Germinal center (tissue), 1 donor: ENCODE measurements at places on chromosomes 13 and 19.

DNA sequence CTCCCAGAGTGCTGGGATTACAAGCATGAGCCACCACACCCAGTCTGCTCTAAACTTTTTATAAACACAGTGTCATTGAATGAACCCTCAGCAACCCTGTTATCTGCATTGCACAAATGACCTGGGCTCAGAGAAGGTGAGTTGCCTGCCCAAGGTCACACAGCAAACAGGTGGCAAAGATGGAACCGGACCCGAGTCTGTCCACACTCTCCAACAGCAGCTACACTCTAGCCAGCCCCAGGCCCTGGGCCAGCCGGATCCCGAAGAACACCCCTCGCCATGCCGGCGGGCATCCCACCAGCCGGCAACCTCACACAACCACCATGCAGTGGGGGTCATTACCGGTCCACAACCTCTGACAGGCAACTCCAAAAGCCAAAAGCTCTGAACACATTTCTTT, 14.5 kb downstream of the ERCC2 start:
- DNase-seq: no peak

GRCh38 chr13:36772853-36773252, 46.2 kb upstream of the RFXAP start:
- DNase-seq: no peak

- no peak for DNase-seq
These were observed 31.2 kb downstream of the C1QTNF9 start for GRCh38 chr13:24340608-24340955.

- DNase-seq: no peak
These were observed at the start of gene OR10H3 for GRCh38 chr19:15737722-15738121. Gene OR10H3, plus strand, starts transcription at chr19:15737985. Its CDS starts 3,408 bp downstream, at chr19:15741393.

DNA sequence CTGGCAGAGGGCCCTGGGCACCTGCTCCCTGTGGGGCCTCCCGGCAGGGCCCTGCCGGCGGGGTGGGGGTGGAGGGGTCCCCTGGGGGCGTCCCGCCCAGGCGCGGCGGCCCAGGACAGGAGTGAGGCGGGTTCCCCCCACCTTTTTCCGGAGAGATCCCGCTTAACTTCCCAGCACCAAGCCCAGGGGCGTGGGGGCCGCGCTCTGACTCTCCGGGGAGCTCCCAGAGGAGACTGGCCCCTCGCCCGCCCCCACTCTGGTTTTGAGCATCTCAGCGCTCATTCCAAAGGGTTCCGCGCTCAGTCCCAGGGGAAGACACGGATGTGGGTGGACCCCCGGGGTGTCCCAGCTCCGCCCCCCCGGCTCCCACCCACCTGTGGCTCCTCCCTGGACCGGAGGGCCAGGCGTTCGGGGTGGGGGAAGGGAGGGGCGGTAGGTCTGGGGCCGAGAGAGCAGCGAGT, 476 bp downstream of the C2CD4C start:
- DNase-seq: no peak

- peak; percentile 36 for DNase-seq
These were observed 420 bp downstream of the ECH1 start for GRCh38 chr19:38831142-38831605.

GRCh38 chr13:22372261-22372660, 701.4 kb downstream of the FGF9 start:
- DNase-seq: no peak

DNA sequence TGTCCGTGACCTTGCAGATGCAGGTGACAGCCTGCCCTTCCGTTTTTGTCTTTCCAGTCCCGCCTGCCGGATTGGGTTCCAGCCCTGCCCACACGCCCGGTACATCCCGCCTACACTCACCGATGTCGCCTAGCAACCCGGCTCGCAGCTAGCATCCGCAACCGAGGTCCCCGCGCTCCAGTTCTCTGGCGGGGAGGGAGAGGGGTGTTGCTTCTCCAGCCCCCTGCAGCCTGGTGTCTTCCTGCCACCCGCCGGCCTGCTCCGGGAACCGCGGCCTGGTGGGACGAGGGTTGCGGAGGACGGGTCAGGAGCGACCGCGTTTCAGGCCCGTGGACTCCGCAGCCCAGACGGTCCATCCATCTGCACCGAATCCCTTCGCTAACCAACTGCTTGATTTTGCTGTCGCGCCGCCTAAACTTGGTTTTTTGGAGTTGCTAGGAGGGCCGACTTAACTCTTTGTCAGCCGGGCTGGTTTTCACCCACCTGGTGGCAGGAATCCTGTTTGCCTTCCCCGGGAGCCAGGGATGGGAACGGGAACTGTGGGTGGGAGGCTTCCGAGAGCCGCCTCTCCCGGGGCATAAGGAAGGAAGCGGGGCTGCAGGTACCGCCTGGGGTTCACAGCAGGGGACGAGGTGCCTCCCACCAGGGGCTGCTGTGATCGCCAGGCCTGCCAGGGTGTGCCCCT, 15.4 kb upstream of the MATK start:
- DNase-seq: no peak

DNA sequence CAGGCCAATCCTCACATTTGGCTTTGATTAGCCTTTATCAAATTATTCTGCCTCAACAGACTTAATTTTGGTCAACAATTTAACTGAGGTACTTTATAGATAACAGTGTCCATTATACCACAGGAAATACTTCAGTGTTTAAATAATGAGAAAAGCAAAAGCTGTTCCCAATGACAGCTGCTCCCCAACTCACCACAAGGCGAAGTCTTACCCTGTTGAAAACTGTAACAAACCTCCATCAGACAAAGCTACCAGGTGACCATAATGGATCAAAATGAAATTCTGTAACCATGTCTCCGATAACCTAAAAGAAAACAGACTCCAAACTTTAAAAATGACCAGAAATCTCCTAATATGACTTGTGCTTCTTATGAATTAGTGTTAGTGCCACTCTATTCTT, 50.3 kb downstream of the ZNF44 start:
- no peak for DNase-seq

GRCh38 chr19:44723299-44723951, 24.5 kb downstream of the CEACAM16 start:
- DNase-seq: no peak

- no peak for DNase-seq
These were observed 8.3 kb downstream of the PRAM1 start for GRCh38 chr19:8494158-8494557.

DNA sequence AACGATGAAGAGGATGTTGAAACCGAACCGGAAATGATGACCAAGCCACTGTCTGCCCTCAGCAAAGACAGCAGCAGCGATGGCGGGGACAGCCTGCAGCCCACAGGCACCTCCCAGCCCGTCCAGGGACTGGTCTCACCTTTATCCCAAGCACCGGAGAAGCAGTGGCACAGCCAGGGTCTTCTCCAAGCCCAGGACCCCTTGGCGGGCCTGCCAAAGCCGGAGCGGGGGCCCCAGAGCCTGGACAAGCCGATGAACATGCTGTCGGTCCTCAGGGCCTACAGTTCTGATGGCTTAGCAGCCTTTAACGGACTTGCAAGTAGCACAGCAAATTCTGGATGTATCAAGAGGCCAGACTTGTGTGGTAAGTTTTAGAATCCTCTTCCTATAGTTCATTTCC, 177.0 kb downstream of the ZNF536 start:
- no peak for DNase-seq

GRCh38 chr13:34356686-34357434, 538.9 kb downstream of the RFC3 start:
- DNase-seq: no peak

DNA sequence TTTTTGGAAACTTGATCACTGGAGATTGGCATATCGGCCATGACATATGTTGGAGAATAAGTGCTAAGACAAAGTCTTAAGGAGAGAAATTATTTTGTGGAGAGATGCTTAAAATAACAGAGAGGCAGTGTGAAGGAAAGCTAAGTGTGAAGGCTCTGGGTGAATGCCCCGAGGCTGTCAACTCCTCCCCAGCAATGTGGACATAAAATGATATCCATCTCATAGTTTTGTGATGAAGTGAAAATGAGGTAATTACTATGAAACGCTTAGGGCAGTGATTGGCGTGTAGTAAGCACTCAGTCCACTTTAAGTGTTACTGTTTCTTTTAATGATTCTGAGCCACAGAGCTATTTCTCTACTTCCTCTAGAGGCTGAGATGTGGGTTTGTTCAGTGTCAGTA, 195.8 kb upstream of the KLF12 start:
- DNase-seq: no peak

- DNase-seq: peak; percentile 28
These were observed 6.2 kb downstream of the TLE6 start for GRCh38 chr19:2983351-2984214.

DNA sequence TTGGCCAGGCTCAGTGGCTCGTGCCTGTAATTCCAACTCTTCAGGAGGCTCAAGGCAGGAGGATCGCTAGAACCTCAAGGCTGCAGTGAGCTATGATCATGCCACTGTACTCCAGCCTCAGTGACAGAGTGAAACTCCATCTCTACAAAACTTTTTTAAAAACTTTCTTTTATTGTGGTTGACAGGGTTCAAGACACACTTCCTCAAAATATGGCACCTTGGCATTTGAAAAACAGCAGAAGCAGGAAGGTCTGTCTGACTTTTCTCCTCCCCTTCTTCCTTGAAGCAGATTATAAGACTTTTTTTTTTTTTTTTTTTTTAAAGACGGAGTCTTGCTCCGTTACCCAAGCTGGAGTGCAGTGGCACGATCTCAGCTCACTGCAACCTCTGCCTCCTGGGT, 100.3 kb downstream of the TM9SF2 start:
- no peak for DNase-seq

DNA sequence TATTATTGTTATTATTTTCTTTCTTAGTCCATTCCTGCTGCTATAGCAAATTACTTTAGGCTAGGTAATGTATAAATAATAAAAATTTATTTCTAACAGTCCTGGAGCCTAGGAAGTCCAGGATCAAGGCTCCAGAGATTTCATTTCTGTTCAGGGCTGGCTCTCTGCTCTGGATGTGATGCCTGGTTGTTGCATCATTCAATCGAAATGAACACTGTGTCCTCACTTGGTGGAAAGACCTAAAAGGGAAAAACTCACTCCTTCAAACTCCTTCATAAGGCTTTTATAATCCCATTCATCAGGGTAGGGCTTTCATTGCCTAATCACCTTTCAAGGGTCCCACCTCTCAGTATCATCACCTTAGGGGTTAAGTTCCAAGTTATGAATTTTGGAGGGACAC, 395.0 kb downstream of the EFNB2 start:
- DNase-seq: no peak

DNA sequence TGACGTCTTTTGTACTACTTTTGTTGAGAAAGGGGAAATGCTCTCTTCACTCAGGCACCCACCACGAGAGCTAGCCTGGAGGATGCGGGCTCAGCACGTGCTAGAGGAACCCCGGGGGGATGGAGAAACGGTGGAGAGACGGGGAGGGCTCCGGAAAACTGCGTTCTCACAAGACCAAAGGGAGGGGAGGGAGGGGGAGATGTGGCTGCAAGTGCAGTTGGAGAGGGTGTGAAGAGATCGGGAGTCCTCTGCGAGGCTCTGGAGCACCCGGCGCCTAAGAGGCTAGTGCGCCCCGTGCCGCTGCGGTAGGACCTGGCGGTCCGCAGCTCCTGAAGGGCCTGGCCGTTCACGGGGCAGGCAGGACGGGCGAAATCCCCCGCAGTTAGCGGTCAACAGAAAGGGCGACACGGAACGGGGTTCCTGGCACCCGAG, 43.4 kb upstream of the XPO4 start:
- DNase-seq: no peak

DNA sequence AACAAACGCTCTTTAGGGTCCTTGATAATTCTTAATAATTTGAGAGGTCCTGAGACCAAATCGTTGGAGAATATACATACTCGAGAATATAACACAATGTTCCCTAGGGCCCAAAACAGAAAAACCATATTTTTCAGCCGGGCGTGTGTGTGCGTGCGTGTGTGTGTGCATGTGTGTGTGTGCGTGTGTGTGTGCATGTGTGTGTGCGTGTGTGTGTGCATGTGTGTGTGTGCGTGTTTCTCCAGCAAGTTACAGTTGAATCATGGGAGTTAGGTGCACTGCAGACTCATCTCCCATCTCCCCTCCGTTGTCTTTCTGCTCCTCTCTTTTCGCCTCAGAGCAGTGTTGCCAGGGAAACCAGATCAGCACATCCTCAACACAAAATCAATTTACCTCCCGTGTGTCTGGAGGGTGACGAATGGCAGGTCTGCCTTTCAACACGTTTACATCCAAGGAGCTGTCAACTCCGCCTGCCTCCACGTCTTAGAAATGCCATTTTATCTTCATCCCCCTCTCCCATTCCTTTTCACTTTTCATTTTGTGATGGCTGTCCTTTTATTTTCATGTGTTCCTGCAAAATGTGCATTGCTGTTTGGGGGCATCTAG, 8.3 kb upstream of the PNMA8B start:
- no peak for DNase-seq

DNA sequence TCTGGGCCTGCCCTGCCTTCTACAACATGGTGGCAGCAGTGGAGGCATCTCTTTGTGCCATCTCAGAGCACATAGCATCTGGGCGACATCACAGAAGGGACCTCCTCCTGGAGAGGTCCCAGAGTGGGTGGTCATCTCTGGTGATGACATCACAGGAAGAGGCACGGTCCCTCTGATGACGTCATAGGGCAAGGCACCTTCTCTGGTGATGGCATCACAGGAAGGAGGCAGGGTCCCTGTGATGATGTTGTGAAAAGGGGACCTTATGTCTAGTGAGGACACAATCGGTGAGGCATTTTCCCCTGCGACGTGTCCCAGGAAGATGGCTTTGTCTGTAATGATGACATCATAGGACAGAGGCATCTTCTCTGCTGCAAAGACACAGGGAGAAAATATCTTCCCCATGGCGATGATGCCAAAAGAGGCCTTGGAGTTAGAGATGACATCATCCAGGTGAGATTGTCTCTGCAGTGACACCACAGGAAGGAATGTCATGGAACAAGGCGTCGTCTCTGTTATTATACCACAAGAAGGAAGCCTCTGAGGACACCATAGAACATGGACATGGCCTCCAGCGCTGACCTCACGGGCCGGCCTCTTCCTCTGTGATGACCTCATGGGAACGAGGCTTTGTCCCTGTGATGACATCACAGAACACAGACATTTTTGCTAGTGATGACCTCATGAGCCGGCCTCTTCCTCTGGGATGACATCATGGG, 10.7 kb downstream of the SHISA7 start:
- no peak for DNase-seq

DNA sequence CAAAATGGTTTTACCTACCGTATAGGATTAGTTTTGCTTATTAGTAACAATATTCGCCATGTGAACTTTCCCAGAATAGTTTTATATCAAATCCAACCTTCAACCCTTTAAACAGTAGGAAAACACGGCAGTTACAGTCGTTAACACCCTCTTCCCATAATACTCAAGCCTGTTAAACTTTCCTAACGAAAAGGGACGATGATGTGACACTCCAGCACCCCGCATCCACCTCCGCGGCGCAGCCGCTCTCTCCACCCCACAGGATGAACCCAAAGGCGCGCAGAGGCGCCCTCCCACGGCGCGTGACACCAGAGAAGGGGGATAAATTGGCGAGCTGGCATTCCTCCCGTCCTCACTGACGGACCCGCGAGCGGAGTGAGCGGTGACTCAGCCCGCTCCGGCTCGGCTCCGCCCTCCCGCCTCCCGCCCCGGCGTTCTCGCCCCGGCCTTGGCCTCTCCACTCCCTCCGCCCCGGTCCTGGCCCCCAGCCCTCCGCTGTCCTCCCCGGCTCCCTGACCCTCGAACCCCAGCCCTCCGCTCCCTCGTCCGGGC, 665 bp downstream of the TUBGCP3 start:
- peak; percentile 79 for DNase-seq

GRCh38 chr13:70034286-70034685, 73.3 kb upstream of the ATXN8OS start:
- DNase-seq: no peak

- DNase-seq: no peak
These were observed 78.4 kb downstream of the DPF1 start for GRCh38 chr19:38145623-38146022.
